ENCODE measurements at places on chromosomes 1 and 21. TPM values are rescaled to one million over a fixed set of nuclear protein-coding genes. Genes with fewer than 3 reads are reported as not detected.

The COL8A2 gene
- 0.12 TPM for total RNA-seq

The FNDC10 gene
- total RNA-seq, result 5.2 TPM

The SMG5 gene
- total RNA-seq, result 47.6 TPM

The FBXO2 gene
- 9.1 TPM for total RNA-seq

The KPRP gene
- not detected for total RNA-seq

The FCAMR gene
- not detected for total RNA-seq

The FYB2 gene
- total RNA-seq, result not detected

The TRPM2 gene
- 9.3 TPM for total RNA-seq

The OR2G6 gene
- total RNA-seq, result not detected

The TTC39A gene
- 1.9 TPM for total RNA-seq

The KCND3 gene
- total RNA-seq, result not detected

The TSPAN1 gene
- total RNA-seq, result 1.7 TPM

The DAB1 gene
- total RNA-seq, result not detected

The HSF2BP gene
- total RNA-seq, result 1.6 TPM

The ADORA1 gene
- 0.73 TPM for total RNA-seq

The SV2A gene
- 0.06 TPM for total RNA-seq

The TRIM63 gene
- not detected for total RNA-seq

The GLIS1 gene
- total RNA-seq, result not detected

The UBXN11 gene
- 11.1 TPM for total RNA-seq

The TMEM200B gene
- 0.07 TPM for total RNA-seq

The EXTL1 gene
- not detected for total RNA-seq

The FAM110D gene
- total RNA-seq, result not detected

The CLDN17 gene
- not detected for total RNA-seq

The PGBD5 gene
- 0.63 TPM for total RNA-seq

The EFNA3 gene
- total RNA-seq, result 4.6 TPM

The GIPC2 gene
- total RNA-seq, result not detected

The TRIM67 gene
- total RNA-seq, result 0.10 TPM

The OR2L13 gene
- total RNA-seq, result not detected

The SPRR1A gene
- total RNA-seq, result not detected

The HCRTR1 gene
- total RNA-seq, result not detected

The ARHGEF16 gene
- 4.7 TPM for total RNA-seq

The OPTC gene
- not detected for total RNA-seq
